ENCODE measurements at places on chromosomes 7 and 10. TPM values are rescaled to one million over a fixed set of nuclear protein-coding genes. Genes with fewer than 3 reads are reported as not detected.

The RBP3 gene
- polyA plus RNA-seq: 0.08 TPM

The MAPK8 gene
- polyA plus RNA-seq: 45.0 TPM

The LRRC17 gene
- 39.3 TPM for polyA plus RNA-seq

The NEURL1 gene
- polyA plus RNA-seq: 18.2 TPM

The IGFBP3 gene
- 311 TPM for polyA plus RNA-seq

The PKD2L1 gene
- 0.17 TPM for polyA plus RNA-seq

The ARHGAP19 gene
- polyA plus RNA-seq: 18.1 TPM

The CCT6A gene
- 153 TPM for polyA plus RNA-seq

The EN2 gene
- polyA plus RNA-seq: not detected

The AGAP5 gene
- polyA plus RNA-seq: 6.2 TPM

The NPTX2 gene
- polyA plus RNA-seq: 6.2 TPM

The COL1A2 gene
- polyA plus RNA-seq: 3,531 TPM

The RALA gene
- 69.8 TPM for polyA plus RNA-seq

The NUTM2B gene
- 2.0 TPM for polyA plus RNA-seq

The SH2D4B gene
- polyA plus RNA-seq: 0.12 TPM

The GIMAP6 gene
- polyA plus RNA-seq: 15.3 TPM
